ENCODE measurements at places on chromosomes 7 and 10.

- no peak for DNase-seq
These were observed 60.6 kb downstream of the LMBR1 start for GRCh38 chr7:156832195-156832877.

GRCh38 chr7:97272237-97272975 is 154.9 kb downstream of the SDHAF3 start:
- no peak for DNase-seq

GRCh38 chr10:63462442-63462841 is 3.3 kb downstream of the JMJD1C start:
- no peak for DNase-seq

DNA sequence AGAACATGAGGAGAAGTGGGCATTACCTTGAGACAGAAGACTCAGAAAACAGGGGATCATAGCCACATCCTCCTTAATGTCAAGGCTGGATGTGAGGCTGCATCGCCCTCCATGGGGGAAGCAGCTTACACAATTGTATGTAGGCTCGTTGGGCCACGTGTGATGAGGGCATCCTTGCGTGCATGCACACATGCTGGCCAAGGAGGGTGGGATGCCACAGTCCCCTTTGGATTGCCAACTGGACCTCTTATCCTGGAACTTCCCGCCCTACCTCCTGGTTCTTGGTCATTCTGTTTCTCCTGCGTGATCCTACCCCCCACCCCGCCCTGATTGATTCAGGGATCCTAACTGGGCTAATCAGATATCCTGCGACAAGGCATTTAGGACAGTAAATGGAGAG is 102.0 kb downstream of the PRKAG2 start:
- no peak for DNase-seq

DNA sequence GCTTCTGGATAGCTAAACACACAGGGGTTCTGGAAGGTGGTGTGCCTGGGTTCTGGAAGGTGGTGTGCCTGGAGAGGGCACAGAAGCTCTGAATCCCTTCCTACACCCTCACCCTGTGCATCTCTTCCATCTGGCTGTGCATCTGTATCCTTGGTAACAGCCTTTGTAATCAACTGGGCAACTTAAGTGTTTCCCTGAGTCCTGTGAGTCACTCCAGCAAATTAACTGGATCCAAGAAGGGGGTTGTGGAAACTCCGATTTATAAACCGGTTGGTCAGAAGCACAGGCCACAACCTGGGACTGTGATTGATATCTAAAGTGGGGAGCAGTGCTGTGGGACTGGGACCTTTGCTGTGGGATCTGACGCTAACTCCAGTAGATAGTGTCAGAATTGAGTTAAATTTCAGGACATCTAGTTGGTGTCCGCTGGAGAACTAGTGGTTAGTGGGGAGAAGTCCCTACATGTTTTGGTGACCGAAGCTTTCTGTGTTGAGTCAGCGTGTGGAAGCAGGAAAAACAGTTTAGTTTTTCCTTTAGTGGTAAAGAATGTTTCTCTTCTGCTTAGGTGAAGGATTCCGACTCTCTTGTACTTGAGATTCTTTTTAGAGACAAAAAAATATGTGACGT is 228.1 kb downstream of the BMPER start:
- no peak for DNase-seq

DNA sequence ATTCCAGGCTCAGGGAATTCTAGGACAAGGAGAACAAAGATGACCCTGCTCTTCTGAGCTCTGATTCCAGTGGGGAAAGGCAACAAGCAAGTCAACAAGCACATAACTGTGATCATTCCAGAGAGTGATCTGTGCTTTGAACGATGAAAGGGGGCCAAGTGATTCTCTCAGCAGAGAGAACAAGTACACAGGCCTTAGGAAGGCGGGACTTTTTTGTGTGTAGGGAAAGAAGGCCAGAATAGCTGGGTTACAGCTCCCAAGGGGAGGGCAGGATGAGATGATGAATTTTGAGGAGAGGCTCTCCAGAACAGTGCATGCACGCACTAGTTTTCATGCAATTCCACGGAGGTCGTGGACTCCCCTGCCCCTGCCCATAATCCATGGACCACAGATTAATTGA is 565.2 kb downstream of the SDK1 start:
- DNase-seq = no peak

GRCh38 chr7:157470017-157470322 is 133.2 kb downstream of the DNAJB6 start:
- DNase-seq = no peak
